ENCODE measurements at places on chromosomes 5 and 9.

DNA sequence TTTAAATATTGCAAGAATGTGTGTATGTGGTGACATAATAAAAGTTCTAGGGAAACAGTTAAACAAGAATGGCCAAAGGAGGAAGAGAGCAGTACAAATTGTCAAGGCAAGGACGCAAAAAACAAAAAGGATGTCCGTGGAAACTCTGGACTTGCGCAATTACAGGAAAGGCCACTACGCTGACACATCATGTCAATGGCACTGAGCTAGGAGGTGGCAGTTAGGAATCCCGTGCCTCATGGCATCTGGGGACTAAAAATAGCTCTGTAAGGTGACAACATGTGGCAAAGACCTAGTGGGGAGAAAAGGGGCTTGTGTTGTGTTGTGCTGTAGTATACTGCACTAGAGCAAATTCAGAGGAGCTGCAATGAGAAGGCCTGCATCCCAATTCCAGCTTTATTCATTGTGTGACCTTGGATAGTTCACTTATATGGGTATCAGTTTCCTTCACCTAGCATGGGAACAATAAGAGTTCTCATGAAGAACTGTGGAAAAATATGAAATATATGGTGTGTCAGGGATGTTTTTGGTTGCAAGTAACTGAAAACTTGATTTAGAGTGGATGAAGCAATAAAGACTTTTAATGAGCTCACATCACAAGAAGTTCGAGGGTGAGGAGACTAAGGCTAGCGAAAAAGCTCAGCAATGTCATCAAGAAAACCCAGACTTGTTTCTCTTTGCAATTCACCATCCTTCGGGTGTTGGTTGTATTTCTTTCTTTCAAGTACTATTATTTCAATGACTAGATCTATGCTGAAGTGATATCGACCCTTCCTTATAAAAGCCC lies 124.1 kb upstream of the STC2 start:
- no peak for DNase-seq

DNA sequence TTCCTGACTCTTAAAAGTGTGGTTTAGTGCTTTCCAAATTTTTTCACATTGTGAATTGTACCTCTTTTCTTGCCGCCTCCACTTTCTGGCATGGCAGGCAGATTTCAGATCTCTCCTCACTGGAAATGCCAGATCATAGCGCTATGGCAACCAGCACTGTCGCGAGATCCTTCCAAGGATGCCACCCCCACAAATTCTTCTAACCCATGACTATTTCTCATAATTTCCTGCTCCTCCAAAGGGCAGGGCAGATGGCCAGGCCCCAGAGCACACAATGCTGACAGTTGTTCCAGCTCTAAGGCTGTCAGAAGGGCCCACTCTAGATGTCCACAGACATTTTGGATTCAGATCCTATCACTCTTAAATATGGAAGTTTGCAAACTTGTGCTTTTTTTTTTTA lies 446.2 kb upstream of the RIOK2 start:
- no peak for DNase-seq

- no peak for DNase-seq
These were observed 21.0 kb upstream of the PPP2CA start for GRCh38 chr5:134246771-134247427.

DNA sequence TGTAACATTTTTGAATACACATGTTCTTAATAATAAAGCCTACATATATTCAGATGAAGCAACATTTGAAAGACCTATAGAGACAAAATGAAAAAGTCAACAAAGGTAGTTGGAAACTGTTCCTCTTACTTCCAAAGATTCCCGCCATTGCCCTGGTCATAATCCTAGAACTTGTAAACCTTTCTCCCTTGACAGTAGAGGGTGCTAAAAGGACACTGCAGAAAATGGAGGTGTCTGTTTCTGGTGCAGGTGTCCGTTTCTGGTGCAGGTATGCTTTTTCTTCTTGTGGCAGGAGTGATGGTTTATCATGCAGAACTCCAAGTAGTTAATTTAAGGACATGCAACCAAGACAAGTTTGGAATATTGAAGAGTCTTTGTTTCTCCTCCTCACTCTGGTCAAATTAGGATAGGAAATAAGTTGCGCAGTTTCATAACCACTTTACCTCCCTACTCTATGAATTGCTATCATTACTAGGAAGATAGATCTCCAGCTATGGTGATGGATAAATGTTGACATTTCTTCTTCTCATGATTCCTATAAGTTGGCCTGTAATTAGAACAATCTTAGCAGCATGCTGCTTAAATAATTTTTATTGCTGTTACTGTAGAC lies 56.0 kb upstream of the FAM174A start:
- no peak for DNase-seq

DNA sequence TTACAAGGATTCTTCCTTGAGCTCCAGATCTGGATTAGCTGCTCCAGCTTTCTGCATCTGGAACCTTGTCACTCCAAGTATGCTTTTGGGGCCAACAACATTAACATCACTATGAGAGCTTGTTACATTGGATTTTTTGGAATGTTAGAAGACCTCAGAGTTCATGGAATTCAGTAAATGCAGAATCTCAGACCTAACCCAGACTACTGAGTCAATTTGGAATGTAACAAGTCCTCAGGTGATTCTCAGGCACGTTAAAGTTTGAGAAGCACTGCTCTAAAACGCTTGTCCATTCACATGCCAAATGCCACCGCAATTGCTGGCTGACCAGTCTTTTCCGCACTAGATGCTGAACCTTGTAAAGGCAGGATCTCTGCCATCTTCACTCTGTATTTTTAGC lies 251.4 kb upstream of the TRIM32 start:
- DNase-seq, result no peak

GRCh38 chr5:176642675-176643490 lies 4.4 kb upstream of the TSPAN17 start:
- DNase-seq, result no peak

DNA sequence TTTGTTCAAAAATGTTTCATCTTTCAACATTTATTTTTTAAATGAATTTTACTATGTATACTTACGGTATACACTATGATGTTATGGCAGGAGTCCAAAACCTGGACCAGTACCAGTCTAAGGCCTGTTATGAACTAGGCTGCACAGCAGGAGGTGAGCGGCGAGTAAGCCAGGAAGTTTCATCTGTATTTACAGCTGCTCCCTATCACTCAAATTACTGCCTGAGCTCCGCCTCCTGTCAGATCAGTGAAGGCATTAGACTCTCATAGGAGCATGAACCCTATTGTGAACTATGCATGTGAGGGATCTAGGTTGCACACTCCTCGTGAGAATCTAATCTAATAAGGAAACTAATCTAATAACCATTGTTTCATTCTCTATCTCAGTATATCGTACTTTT lies 715.5 kb upstream of the PTPRD start:
- no peak for DNase-seq

Data from activated T-cell treated with anti-CD3 and anti-CD28 coated beads for 24 hours (primary cell).